HFF-Myc (cell line): ENCODE measurements at places on chromosomes 5 and 9.

GRCh38 chr5:32562843-32563242 lies 22.5 kb upstream of the SUB1 start:
- DNase-seq: no peak

DNA sequence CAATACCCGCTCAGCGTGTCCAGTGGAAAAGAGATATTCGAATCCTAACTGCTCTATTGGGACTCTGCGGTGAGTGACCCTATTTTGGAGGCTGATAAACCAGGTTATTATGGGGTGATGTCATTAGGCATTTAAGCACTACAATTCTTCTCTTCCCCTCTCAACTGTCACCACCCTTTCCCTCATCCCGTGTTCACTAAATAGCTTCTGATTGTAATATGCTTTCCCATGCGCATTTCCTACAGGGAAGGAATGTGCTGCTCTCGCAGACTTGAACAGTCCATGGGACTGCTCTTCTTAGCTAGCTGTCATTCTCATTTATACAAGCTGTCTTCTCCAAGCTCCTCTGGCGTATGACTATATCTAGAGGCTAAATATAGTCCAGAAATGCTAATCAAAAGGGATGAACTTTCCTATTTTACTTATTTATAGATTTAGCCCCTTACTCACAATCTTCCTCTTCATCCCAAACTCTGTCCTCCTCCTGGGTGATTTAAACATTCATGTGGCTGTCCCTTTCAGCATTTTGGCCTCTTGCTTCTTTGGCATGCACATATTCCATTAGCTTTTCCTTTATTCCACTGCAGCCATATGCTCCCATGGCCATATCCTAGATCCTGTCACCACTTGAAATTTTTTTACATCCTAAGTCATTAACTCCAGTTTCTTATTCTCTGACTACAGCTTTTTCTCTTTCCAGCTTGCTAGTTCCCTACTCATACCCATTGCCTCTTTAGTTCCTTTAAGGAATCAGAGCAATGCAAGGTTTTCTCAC lies 39.6 kb upstream of the CSNK1G3 start:
- DNase-seq: no peak

DNA sequence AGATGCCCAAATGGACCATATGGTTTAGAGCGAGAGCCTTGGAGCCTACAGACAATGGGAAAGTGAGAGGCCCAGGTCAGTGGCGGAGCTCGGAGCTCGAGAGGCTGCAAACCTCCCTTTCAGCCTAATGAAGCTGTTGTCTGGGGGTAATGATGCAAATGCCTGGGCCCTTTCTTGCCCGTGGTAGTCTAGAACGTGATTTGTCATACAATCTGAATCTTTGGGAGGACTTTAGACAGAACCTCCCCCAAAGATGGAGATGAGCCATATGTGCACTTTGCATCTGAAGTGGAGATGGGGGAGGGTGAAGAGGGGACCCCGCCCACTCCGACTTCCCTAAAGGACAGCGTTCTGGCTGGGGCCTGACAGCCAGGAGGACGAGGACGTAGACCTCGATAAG lies 10.3 kb upstream of the NEUROG1 start:
- no peak for DNase-seq

- DNase-seq: no peak
Measured at GRCh38 chr5:145110181-145110580, 725.0 kb downstream of the PRELID2 start.

DNA sequence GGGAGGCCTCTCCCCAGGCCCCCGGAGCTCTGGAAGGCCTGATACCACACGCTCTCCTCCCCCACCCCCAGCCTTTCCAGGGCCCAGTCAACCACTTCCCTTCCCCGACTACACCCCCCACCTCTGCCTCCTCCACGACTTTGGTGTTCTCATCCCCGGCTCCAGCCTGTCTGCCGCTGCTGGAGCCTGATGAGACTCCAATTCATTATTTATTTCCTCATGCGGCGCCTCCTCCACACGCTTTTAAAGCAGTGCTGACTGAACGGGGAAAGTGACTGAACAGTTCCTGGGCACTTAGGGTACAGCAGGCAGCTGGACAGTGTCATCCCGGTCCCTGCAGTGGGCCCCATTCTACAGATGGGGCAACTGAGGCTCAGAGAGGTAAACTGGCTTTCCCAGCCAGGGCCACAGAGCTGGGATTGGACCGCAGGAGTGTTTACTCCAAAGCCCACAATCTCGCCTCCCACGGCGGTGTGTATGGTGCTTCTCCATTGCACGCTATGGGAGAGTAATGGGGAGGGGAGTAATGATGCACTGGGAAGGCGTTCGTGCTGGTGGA lies 15.9 kb upstream of the RPL26L1 start:
- no peak for DNase-seq

DNA sequence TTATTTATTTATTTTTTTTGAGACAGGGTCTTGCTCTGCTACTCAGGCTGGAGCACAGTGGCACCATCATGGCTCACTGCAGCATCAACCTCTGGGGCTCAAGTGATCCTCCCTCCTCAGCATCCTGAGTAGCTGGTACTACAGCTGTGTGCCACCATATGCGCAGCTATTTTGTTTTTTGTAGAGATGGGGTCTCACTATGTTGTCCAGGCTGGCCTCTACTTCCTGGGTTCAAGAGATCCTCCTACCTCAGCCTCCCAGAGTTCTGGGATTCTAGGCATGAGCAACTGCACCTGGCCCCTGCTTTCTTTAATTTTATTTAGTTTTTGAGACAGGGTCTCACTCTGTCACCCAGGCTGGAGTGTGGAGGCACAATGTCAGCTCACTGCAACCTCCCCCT lies 19.5 kb upstream of the ZDHHC12 start:
- DNase-seq: no peak

GRCh38 chr5:14351086-14351661 lies 208.0 kb downstream of the TRIO start:
- no peak for DNase-seq

DNA sequence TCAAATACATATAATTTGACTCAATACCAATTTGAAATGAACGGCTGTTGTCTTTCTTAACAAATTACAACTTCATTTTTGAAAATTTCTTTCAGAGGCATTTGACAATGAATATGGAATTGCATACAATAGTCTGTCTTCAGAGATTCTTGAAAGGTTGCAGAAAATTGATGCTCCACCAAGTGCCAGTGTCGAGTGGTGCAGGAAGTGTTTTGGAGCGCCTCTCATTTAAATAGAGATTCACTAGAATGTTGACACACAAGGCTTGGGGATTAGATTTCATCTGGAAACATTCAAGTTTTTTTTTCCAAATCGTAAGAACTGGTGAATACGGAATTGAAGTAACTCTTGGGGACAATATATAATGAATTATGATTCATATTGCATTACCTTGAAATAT lies 8.1 kb downstream of the RPS6 start:
- DNase-seq: no peak

DNA sequence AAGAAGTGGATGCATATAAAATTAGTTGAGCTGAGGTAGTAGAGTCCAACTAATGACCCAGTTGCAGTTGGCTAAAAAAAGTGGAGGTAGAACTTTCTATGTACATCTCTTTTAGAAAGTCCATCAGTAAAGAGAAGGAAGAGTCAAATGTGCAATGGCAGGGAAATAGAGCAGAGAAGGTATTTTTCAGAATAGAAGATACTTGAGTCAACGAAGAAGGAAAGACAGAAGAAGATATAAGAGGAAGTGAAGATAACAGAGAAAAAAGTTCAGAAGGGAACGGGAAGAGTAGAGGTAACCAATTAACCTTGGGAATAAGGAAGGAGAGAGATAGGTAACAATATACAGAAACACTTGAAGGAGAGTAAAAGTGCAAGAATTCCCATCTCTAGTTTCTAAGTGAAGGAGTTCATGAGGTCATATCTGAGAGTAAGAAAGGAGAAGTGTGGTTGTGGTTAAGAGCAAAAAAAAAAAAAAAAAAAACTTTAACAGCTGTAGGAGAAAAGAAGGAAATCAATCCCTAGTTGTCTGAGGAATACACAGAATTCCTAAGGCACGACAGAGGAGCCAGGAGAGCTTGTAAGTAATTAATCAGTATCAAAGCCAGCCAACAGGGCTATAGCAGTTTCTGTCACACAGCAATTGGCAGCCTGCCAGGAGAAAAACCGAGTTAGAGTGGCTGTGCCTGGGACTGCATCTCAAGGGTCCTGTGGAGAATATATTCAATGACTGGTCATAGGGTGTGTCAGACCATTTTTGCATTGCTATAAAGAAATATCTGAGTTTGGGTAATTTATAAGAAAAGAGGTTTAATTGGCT lies 61.0 kb downstream of the ARL15 start:
- no peak for DNase-seq

- DNase-seq: peak; percentile 44
Measured at GRCh38 chr5:95631255-95631958, 11.5 kb downstream of the GPR150 start.

DNA sequence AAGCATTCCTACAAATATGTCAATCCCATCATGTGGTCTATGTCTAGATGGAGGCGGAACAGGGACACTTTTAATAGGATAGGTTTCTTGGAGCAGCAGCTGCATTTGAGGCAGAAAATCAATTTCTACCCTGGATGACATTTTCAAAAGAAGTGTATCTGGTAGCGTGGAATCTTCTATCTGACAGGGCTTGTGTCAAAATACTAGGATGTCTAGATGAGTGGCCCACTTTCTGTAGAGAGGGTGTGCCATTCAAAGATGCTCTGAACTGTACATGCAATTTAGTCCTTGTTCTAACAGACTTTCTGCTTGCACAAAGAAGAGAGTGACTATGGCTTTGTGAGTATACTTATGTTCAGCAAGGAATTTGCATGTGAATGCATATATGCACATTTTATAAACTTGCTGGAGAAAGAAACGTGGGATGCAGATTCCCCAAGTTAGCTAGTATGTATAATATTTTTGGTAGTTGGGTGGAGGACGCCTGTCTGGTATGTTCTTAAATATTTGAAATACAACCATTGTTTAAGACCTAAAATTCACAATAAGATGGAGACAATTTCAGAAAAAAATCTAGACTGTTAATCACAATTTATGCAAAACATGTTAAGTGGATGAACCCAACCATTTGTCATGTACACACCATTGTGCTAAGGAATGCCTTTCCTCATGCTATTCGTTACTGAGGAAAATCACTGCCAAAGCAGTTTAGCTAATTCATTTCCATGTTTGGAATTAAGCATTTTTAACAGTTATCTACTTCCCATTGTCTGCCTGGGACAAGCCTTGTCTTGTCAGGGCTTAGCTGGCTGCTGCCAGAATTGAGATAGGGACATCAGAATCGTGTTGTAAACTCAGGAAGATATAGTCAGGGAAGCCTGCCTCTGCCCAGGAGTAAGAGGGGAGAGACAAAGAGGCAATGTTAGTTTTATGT lies 129.1 kb upstream of the MEF2C start:
- no peak for DNase-seq

DNA sequence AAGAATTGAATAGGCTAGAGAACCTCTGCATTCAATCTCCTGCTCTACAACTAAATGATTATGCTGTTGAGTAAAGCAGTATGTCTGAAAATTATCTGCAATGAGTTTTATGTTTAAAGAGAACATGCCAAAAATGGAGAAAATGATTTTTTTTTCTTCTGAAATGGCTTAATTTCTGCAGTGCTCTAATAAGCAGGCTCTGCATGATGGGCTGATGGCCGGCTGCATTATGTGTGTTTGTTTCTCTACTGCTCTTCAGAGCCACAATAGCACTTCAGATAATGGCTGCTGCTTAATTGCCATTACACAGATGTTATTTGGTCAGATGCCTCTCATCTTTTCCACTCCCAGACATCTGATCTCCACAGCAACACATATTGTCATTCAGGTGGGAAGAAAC lies 286.4 kb upstream of the DMAC1 start:
- no peak for DNase-seq

DNA sequence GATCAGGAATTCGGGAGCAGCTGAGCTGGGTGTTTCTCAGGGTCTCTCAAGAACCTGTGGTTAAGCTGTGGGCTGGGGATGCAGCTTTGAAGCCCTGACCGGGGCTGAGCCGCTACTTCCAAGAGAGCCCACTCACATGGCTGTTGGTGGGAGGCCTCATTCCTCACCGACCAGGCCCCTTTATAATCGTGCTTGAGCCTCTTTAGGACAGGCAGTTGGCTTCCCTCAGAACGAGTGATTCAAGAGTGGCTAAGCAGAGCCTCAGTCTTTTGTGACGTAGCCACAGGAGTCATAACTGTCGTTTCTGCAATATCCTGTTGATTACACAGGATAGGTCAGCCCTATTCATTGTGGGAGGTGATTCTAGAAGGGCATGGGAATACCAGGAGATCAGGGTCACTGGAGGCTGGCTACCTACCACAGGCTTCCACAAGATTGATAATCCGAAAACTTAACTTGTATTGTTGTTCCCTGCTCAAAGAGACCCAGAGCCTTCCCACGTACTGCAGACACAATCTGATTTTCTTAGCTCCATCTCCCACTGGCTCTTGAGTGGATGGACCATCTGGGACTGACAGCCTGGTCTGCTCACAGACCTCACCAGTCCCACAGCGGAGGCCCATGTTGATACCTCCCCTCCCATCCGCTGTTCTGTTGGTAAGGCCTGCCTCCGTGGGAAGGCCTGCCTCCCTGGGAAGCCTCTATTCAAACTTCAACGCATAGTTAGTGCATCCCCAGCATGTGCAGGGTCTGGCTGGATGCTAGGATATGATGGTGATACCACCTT lies 3.0 kb upstream of the ERGIC1 start:
- DNase-seq: no peak

GRCh38 chr9:130927338-130927737 lies 11.7 kb downstream of the FIBCD1 start:
- no peak for DNase-seq

DNA sequence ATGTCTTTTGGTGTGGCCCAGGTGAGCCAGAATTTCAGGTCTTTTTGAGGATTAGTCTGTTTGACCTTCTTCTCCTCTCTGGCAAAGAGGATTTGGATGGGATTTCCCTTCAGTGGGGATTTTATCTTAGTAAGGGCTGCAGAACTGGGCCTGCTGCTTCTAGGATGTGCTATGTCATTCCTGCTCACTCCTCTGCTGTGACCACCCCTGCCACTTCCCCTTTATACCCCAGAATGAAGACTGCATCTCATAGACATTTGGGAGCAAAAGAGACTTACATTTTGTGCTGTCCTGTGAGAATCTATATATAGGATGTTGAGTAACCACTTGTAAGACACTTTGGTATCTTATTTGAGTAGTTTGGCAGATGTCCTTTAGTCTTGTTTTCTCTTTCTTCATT lies 76.2 kb downstream of the ARHGAP26 start:
- DNase-seq: no peak

GRCh38 chr9:2473681-2474080 lies 147.9 kb upstream of the VLDLR start:
- DNase-seq: no peak

DNA sequence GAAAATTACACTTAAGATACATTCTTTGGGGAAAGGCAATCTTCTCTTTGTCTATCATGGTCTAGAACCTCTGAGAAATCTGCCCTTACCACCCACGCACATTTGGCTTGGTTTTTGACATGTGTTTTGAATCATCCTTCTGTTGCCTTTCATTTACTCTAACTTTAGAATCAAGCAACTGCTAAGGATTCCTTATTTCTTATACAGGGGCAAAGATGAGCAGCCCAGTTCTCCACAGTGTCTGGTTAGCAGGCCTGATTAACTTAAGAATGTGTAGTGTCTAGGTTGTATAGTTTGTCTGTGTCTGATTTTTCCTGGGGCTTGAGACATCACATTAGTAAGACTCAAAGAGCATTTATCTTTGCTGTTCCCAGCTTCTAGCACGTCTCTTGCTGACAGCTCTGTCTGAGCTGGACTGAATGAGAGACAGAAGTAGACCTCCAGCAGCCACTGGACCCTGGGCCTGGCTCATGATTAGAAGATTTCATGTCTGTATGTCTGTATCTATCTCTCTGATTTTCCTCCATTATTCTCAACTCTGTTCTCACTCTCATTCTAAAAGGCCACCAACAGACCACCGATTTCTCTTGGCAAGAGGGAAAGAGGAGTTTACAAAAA lies 31.8 kb upstream of the PCA3 start:
- DNase-seq: peak; percentile 25
